ENCODE measurements at places on chromosomes 5 and 9.

- no peak for DNase-seq
These were observed 113.5 kb downstream of the NREP start for GRCh38 chr5:111643499-111643898.

- DNase-seq, result no peak
These were observed 40.7 kb downstream of the EBF1 start for GRCh38 chr5:159058716-159059636.

DNA sequence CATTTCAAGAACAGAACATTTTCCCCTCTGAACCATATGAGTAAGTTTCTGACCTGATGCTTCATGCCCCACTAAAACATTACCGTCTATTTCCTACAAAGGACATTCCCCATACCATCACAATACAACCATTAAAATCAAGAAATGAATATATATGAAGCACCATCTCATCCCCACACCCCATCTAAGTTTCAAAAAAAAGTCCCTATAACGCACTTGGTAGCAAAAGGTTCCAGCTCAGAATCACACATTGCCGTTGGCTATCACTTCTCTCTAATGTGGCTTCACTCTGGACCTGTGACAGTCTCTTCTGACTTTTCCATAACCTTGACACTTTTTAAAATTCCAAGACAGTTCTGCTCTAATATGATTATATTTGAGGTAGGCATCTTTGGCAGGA is 5.9 kb downstream of the EMB start:
- no peak for DNase-seq

GRCh38 chr9:18189871-18190670 is 283.9 kb upstream of the ADAMTSL1 start:
- no peak for DNase-seq

GRCh38 chr5:143174714-143175398 is 228.6 kb downstream of the NR3C1 start:
- DNase-seq, result no peak

- DNase-seq, result no peak
These were observed 27.7 kb downstream of the NR2F1 start for GRCh38 chr5:93610581-93611272.

DNA sequence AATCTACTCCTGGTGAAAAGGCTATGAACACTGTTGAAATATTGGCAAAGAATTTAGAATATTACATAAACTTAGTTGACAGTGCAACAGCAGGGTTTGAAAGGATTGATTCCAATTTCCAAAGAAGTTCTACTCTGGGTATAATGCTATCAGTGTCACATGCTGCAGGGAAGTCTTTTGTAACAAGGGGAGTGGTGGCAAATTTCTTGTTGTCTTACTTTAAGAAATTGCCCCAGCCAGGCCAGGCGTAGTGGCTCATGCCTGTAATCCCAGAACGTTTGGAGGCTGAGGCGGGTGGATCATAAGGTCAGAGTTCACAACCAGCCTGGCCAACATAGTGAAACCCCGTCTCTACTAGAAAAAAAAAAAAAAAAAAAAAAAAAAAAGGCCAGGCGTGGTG is 86.3 kb upstream of the OTULINL start:
- no peak for DNase-seq

DNA sequence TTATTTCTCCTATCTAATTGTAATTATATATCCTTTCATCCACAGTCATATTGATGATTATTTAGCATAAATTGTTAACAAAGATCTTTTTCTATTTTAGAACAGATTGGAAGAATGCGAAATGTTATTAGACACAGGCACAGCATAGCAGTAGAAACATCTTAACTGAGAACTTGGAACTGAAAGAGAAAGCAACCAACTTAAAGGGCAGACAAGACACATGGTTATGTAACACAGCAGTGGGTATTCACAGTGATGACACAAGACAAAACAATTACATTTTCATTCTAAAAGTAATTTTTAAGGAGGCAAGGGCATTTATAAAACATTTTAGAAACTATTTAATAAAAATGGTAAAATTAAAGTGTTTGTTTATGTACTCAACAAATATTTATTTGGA is 57.7 kb upstream of the MEF2C start:
- DNase-seq, result no peak

- no peak for DNase-seq
These were observed 73.3 kb downstream of the SH3TC2 start for GRCh38 chr5:148989567-148989966.

DNA sequence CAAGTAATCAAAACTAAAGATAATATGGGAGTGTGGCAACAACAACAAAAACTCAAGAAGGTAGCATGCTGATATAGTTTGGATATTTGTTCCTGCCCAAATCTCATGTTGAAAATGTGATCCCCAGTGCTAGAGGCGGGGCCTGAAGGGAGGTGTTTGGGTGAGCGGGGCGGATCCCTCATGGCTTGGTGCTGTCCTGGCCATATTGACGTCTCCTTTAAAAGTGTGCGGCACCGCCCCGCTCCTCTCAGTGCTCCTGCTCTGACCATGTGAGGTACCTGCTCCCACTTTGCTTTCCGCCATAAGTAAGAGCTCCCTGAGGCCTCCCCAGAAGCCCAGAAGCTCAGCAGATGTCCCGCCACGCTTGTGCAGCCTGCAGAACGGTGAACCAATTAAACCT is 25.6 kb downstream of the MED27 start:
- no peak for DNase-seq

DNA sequence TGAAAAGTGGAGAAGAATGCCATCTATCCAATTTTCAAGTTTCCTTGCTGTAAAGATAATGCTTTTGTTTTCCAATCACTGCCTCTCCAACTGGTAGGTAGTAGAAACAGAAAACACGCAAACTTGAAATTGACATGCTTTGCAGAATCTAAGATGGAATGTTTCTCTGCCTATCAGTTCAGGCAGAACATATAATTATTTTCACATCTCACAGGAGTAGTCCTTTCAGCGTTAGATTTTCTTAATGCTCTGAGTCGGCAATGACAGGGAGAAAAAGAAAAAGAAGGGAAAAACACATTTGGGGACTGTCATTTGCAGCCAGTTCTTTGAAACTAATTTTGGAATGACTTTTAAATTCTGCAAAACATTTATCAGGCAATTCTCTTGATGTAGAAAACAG is 818.7 kb upstream of the PTPRD start:
- DNase-seq, result no peak

GRCh38 chr9:128323212-128323730 is 632 bp downstream of the COQ4 start:
- DNase-seq, result no peak

DNA sequence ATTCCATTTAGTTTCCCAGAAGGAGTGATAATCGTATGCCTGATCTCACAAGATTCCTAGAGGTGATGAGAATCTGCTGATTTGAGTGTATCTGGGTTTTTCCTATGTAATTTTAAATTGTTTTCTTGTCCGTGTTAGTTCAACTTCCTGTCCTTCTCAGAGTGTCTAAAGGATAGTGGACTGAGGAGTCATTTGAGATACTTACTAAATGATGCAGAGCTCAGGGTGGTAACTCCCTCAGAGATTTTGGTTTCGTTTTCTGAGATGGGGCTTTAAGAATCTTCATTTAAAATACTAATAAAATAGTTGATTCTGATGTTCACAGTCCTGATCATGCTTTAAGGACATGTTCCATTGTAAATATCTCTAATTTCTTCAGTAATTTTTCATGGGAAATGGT is 30.3 kb downstream of the MELK start:
- DNase-seq, result no peak

DNA sequence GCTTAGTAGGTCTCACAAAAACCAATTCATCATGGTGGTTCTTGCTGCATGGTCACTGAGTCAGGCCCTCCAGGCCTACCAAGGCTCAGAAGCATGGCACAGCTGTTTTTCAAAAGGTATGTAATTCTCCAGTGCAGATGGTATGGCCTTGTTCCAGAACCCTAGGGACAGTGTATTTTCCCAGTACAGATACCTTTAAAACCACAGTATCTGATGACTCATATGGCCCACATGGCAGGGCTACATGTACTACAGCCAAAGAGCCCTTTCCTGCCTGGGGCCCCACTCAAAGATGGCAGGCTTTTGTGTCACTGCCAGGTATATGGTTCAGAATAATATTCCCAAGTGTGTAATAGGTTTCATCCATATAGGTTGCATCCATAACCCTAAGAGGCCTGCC is 16.5 kb downstream of the CSF2 start:
- no peak for DNase-seq

- no peak for DNase-seq
These were observed 9.3 kb upstream of the ANKDD1B start for GRCh38 chr5:75601996-75602395.

DNA sequence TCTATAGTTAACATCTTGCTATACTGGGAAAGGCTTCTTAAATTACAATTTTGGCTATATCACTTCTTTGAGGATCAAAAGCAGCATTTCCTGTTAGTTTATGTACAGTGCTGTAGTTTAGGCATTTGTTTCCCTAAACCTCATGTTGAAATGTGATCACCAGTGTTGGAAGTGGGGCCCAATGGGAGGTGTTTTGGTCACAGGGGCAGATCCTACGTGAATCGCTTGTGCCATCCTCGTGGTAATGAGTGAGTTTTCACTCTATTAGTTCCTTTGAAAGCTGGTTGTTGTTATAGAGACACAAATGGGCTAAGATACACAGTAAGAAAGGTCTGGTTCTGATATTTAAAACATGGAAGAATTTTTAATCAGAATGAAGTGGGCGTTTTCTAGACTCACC is 5.8 kb downstream of the ACTL7A start:
- DNase-seq, result no peak

DNA sequence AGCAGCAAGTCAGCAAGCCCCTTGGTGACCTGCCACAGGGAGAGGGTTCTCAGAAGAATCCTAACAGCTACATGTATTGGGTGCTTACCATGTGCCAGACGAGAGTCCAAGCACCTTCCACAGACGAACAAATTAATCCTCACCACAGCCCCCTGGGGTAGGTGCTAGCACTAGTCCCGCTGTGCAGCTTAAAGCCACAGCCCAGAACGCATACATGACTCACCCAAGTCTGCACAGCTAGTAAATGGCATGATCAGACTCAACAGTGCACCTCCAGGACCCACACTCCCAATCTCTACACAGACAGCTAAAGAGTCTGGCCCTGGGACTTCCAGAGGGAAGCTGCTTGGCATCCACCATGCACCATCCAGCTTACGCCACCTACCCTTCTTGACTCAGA is 111.5 kb downstream of the PAX5 start:
- no peak for DNase-seq

GRCh38 chr5:135829681-135830383 is 4.6 kb upstream of the SLC25A48 start:
- no peak for DNase-seq

DNA sequence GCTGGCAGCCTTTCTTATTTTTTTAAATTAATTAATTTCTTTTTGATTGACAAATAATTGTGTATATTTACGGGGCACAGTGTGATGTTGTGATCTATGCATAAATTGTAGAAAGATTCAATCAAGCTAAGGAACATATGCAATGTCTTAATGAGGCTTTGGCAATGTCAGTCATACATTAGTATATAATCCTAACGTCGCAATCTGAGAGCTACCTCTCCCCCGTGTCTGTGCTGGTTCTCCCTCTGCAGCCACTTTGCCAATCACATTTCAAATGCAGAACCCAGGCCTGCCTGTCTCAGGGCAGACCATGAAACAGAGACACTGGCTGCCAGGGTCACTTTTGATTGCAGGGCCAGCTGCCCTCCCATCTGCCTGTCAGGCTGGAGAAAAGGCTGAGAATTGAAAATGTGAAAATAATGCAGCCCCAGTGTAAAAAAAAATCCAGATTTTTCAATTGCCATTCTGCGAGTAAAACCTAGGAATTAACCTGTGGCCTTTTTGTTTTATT is 56.3 kb downstream of the SLC24A2 start:
- DNase-seq, result no peak

DNA sequence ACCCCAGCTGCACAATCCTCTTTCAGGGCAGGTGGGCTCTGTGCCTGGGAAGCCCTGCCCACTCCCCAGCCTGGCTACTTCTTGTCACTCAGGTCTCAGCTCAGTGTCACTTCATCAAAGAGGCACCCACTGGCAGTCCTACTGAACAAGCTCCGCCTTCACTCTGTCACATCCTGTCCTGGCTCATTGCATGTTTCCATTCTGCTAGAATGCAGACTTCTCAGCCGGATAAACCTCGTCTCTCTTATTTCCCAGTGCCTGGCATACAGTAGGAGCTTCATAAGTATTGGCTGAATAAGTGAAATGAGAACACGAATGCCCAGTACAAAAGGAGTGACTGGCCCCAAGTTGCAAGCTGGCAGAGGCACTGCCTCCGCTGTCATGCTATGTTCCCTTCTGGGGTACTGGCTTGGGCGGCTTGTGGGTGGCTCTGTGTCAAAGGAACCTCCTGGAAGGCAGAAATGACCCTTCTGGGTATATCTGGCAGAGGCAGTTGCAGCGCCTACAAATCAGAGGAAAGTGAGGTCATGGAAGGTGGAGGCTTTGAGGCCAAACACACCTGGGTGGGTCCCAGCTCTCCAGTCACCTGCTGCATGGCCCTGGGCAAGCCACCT is 98.3 kb upstream of the PHYKPL start:
- no peak for DNase-seq

DNA sequence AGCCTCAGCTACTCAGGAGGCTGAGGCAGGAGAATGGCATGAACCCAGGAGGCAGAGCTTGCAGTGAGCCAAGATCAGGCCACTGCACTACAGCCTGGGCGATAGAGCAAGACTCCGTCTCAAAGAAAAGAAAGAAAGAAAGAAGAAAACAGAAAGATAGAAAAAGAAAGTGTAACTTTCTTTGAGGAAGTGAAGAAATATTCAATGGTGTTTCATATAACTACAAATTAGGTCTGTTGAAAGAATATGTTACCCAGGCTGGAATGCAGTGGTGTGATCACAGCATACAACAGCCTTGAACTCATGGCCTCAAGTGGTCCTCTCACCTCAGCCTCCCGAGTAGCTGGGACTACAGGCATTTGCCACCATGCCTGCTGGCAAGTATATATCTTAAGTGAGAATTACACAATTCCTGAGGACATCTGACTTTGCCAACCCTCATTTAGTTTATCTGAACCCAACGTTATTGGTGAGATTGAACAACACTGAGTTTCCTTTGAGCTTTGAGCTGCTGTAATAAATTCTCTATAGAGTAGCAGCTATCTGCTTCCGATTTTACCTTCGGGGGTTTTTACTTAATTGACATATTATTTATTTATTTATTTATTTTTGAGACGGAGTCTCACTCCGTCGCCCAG is 2.0 kb upstream of the FAF2 start:
- DNase-seq, result no peak

GRCh38 chr5:37962389-37962788 is 122.5 kb upstream of the GDNF start:
- DNase-seq, result no peak

DNA sequence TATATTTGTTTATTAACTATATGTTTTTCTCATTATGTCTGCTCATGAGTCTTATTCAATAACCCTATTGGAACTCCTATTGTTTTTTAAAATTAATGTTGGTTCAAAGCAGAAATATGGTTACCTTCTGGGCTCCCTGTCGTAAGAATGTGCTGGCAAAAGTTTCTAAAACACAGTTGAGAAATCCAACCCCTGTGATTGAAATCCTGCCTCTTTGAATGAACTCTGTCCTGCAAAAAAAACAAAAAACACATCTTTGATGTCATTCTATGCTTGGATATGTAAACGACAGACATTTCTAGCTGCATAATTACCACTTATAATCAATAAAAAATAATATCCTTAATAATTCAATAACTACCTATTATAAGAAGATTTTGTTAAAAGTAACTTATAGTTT is 38.8 kb downstream of the PRELID2 start:
- DNase-seq, result no peak

DNA sequence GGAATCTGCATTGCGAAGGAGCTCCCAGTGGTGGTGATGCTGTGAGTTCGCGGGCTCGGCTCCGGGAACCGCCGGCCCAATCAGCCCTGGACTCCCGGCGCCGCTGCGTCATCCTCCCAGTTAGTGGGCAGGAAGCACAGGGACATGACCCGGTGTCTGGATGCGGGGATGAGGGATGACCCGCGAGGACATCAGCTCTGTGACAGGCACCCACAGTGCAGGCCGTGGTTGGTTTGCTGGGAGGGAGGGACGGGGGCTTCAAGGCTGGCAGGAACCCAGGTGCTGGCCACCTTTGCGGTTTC is 996 bp downstream of the NXNL2 start:
- no peak for DNase-seq
